ENCODE measurements at places on chromosomes 1 and 21. TPM values are rescaled to one million over a fixed set of nuclear protein-coding genes. Genes with fewer than 3 reads are reported as not detected.

DNA sequence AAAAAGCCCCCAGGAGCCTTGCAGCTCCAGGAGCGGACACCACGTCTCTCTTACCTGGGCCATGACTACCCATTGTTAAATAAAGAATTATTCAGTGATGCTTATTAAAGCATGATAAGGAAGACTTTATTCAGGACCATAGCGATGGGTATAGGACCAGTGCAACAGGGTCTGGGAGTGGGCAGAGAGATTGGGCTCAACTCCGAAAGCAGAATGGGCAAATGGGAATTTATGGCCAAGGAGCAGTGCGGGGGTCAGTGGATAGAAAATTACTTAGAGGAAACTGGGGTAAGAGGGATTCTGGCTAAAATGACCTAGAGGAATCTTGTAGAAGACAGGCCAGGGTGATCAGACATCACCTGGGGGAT is 580 bp upstream of the ATP5PO start:
- peak; percentile 37 for DNase-seq

DNA sequence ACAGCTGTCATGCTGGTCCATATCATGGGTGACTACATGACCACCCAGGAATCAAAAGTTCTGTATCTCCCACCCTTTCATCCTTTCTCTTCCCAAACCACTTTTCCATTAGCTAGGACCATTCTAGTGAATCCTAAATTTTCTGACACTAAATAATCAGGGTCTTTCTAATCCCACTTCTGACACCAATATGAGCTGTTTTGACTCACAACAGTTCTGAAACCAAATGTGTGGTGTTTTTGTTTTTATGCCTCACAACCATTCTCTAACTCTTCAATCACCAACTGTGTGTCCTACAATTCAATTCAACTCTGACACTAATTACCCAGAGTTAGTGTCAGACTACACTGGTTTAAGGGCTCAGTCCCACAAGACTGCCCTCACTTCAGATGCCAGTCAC is 63.9 kb downstream of the SMYD2 start:
- DNase-seq, result no peak

- no peak for DNase-seq
Observed at GRCh38 chr1:178502856-178503255, 6.1 kb upstream of the CLEC20A start.

GRCh38 chr1:56194701-56195300 is 384.6 kb downstream of the PLPP3 start:
- no peak for DNase-seq

- no peak for DNase-seq
Observed at GRCh38 chr1:77133731-77134358, 85.4 kb downstream of the PIGK start.

GRCh38 chr21:37165586-37165985 is 92.5 kb downstream of the TTC3 start:
- DNase-seq, result no peak

DNA sequence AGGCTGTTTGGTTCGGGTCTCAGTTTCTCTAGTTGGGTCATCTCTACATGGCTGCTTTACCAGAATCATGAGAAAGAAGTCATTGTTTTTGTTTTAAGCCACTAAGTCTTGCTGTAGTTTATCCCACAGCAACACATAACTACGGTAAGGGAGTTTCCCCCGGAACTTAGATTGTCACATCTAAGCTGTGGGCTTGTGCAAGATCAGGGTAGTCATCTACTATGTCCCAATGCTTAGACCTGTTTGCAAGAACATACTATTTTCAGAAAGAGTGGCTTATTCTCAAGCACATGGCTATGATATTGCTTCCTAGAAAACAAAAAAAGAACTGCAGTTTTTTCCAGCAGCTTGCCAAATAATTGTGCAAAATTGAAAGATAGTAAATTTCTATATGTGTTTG is 18.0 kb upstream of the OLIG2 start:
- no peak for DNase-seq

DNA sequence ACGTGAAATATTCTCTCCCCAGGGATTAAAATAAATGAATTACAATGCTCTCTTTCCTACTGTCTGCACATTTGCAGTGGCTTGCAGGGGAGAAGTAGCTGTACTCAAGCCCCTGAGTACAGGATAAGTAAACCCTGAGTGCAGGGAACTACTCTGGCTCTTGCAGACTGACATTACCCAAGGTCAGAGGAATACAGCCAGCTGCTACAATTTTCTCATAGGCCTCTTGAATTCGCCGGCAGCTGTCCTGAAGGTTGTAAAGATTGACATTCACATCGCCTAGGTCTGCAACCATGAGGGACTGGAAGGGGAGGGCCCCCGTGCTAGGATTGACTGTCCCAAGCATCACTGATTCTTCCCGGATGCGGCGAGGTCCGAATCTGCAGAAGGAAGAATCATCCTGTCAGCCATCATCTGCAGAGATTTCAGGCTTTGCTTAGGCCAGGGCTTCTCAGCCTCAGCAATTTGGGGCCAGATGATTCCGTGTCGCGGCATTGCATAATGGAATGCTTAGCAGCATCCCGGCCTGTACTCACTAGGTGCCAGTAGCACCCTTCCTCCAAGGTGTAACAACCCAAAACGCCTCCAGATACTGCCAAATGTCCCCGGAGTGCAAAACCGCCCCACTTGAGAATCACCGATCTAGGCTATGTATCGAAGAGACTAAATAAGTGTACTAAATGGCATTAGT is 1.7 kb downstream of the AGMAT start:
- DNase-seq, result no peak

DNA sequence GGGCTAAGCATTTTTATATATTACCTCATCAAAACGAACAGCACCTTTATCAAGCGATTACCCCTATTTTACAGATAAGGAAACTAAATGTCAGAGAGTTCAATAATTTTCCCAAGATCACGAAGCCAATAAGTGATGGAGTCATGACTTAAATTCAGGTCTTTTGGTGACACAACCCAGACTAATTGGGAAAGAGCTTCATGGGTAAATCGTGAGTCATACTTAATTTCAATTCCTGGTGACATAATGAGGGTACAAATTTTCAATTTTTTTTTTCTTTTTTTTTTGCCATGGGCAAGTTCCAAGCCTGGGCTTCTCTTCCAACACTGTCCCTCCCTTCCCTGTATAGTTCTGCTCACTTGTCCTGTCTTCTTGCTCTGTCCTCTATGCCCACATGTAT is 30.1 kb upstream of the IL10 start:
- DNase-seq, result no peak

GRCh38 chr1:165365341-165365740 is 8.8 kb upstream of the LMX1A start:
- DNase-seq, result no peak

DNA sequence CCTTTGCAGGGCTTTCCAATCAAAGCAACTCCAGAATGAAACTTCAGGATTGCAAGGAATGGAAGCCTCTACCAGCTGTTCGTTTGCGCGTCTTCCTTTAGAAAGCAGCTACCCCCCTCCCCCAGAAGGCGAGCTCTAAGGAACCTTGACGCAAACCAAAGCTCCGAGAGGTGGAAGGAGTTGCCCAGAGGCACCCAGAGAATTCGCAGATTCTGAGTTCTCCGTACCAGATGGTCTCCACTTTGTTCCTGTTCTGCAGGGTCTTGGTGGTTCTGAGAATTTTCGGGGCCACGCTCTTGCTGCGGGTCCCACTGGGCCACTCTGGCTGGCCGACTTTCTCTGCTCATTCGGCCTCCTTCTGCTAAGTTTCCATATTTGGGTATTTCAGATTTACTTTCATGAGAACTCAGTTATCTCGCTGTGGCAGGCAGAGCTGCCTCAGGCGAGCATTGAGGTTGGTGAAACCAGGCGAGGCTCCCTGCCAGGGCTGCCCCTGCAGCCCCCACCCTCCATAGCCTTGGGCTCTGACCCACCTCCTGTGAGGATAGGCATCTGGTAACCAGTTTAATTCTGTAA is 801 bp downstream of the TRAF5 start:
- no peak for DNase-seq

GRCh38 chr1:41656825-41657500 is 172.5 kb upstream of the EDN2 start:
- DNase-seq, result no peak

GRCh38 chr1:202207292-202207691 is 13.7 kb downstream of the LGR6 start:
- DNase-seq, result peak; percentile 61

DNA sequence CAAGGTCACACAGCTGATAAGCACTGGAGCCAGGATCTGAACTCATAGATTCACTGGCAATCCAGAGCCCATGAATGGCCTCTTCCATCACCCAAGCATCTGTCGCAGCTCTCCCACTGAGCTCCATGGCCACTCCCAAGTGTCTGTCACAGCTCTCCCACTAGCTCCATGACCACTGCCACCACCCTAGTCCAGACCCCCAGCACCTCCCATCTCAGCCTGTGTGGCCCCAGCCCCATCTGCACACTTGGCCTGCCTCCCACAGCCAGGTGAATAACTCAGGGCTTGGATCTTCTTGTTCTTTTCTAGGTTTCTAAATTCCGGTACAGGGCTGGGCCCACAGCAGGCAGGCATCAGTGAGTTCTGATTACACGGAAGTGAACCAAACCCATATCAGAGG is 76.0 kb downstream of the GLIS1 start:
- no peak for DNase-seq

DNA sequence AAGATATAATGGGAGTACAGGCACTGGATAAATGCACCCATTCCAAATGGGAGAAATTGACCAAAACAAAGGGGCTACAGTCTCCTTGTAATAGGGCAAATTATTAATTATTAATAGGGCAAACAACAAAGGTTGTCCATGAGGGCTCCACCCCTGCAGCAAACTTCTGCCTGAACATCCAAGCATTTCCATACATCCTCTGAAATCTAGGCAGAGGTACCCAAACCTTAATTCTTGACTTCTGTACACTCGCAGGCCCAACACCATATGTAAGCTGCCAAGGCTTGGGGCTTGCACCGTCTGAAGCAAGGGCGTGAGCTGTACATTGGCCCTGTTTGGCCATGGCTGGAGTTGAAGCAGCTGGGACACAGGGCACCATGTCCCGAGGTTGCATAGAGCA is 33.7 kb downstream of the TNFSF4 start:
- no peak for DNase-seq

DNA sequence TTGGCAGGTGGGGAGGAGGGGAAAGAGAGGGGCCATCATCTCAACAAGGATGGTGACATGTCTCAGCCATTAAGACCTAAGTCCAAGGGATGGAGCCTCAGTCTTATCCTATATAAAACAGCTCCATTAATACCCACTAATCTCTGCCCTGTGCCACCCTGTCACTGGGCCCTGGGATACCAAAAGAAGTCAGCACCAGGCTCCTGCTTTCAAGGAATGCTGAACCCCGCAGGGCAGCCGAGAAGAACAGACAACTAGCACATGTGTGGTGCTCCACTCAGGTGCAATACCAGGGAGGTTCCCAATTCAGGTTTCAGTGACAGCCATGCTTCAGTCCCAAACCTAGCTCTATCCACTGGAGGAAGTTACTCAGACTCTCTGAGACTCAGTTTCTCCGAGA is 128.4 kb downstream of the GRIK3 start:
- DNase-seq, result peak; percentile 6

DNA sequence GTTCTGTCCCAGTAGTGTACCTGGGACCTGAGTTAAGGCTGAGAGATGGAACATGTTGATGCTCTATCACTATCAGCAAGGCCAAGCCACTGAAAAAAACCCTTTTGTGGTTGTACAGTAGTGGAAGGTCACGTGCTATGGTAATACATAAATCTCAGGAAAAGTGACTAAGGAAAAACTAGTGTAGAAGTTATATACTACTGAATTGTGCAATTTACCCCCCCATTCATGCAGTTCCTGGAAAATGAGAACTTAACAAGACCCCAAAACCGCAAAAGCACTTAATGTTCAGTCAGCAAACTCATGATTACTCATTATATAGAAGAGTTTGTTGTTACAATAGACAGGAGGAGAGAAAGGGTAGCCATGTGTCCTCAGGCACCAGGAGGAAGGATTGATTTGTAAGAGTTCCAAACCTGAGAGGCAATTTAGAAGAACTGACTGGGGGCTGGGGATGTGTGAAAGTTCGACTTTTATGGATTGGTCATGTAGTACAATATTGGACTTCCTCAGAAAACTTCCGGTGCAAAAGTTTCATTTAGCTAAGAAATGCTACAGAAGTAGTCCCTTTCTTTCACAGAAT is 91.6 kb downstream of the RGL1 start:
- no peak for DNase-seq

GRCh38 chr21:45845770-45846090 is 135.8 kb upstream of the COL6A1 start:
- no peak for DNase-seq

GRCh38 chr1:33727310-33727709 is 136.6 kb upstream of the HMGB4 start:
- peak; percentile 19 for DNase-seq

DNA sequence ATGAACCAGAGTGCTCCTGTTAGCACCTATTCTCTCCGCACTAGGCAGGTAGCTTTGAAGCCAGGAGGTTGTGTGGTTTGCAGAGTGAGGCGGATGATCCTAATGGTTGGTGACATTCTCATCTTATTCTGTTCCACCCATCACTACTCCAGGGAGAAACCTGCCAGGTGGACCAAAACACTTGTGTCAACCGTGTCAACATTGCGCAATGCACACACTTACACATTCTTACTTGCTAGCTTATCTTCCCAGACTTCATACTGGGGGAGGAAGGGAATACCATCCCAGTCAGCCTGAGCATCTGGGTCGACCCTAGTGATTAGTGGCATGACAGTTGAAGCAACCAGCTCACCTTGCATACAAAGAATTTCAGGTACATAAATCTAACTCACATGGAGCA is 236.9 kb downstream of the RPS6KC1 start:
- no peak for DNase-seq

GRCh38 chr1:82453511-82454185 is 652.9 kb downstream of the ADGRL2 start:
- DNase-seq, result no peak

GRCh38 chr1:229205854-229206253 is 65.1 kb upstream of the RAB4A start:
- no peak for DNase-seq

- peak; percentile 89 for DNase-seq
Observed at GRCh38 chr1:26788836-26789611, 1.3 kb downstream of the PIGV start.

The ATP1A4 gene
- 16.5 TPM for total RNA-seq

The ADAMTS5 gene
- total RNA-seq, result 10.3 TPM

The FLG2 gene
- not detected for total RNA-seq

The ANGPTL7 gene
- total RNA-seq, result 1.4 TPM

The REN gene
- 0.89 TPM for total RNA-seq

The S100A2 gene
- total RNA-seq, result 317 TPM

The HCRTR1 gene
- total RNA-seq, result not detected

The C1orf87 gene
- not detected for total RNA-seq

The PLEKHN1 gene
- 28.5 TPM for total RNA-seq

The DHRS3 gene
- total RNA-seq, result 237 TPM

The ELAPOR1 gene
- 0.75 TPM for total RNA-seq

The MAP1LC3C gene
- total RNA-seq, result not detected

The GJA8 gene
- total RNA-seq, result not detected

The PLA2G5 gene
- total RNA-seq, result 2.4 TPM

Measured in ureter (tissue), 1 donor.